ENCODE measurements at places on chromosomes 2 and 18. TPM values are rescaled to one million over a fixed set of nuclear protein-coding genes. Genes with fewer than 3 reads are reported as not detected.

DNA sequence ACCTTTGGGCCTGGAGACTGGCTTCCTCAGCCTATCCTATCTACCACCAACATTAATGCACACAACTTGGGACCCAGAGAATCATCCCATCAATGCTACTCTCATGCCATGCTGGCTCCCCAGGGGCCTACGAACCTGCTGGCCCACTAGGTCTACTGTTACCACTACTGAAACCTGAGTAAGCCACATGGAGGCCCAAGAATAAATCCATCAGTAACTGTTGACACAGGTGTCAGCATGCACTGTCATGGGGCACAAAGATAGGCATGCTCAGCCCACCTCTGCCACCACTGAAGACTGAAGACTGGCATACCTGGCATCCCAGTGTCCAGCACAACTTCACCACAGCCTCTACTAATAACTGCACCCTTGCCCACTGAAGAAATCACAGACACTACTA, 71.1 kb upstream of the ACVR1C start:
- DNase-seq, result no peak

- DNase-seq, result peak; percentile 25
Measured at GRCh38 chr18:76686737-76687231, 135.6 kb upstream of the ZNF236 start.

DNA sequence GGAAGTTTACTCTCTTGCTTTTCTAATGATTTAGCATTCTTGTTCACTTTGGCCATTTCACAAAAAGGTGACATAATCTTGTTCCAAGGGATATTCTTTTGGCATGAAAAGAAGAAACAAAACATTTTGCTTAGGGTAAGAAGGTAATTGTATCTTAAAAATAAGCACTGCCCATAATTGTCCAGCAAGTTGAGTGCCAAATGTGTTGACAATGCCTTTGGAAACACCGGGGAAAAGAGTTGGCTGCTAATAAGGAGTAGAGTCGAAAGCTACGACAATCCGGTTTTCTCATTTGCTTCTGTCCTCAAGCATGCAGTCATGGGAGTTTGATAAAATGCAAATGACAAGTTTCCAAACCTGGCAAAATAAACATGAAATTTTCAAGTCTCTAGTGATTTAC, 27.3 kb downstream of the ITGAV start:
- no peak for DNase-seq

GRCh38 chr18:25815659-25816058, 274.8 kb downstream of the SS18 start:
- no peak for DNase-seq

DNA sequence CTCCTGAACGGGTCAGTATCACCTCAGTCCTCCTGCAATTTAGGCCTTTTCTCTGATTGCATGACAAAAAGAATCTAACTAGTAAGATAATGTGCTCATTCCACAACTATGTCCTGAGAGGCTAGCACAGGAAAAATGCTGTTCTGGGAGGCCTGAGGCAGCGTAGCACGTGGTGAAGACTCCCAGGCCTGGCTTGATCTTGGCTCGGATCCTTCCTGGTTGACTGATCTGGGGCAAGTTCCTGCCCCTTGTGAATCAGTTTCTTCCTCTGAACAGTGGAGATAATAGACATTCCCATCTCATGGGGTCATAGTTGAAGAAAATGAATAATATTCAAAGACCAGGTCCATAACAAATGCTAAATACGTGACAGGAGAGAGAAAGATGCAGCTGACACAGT, 12.3 kb downstream of the FBLN7 start:
- peak; percentile 71 for DNase-seq

GRCh38 chr18:58813561-58814225, 51.0 kb upstream of the ZNF532 start:
- DNase-seq, result no peak

GRCh38 chr18:67496469-67496868, 20.1 kb downstream of the DSEL start:
- no peak for DNase-seq

GRCh38 chr18:62498616-62499262, 24.1 kb upstream of the ZCCHC2 start:
- no peak for DNase-seq

DNA sequence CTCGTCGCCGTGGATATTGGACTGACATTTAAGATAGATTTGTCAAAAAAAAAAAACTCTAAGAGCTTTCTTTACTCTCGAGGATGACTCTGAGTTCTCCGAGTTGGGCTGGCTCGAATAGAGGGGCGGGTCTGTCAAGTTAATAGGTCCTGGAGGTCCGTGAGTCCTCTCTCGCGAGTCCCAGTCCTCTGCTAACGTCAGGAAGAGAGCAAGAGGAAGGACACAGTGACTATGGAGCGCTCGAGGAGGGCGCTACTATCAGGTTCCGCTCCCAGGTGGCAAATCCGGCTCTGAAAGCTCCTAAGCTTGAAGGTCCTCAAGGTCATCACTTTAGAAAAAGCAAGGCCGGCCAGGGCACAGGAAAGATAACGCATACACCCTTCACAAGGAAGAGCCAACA, 404 bp upstream of the AKAIN1 start:
- no peak for DNase-seq

DNA sequence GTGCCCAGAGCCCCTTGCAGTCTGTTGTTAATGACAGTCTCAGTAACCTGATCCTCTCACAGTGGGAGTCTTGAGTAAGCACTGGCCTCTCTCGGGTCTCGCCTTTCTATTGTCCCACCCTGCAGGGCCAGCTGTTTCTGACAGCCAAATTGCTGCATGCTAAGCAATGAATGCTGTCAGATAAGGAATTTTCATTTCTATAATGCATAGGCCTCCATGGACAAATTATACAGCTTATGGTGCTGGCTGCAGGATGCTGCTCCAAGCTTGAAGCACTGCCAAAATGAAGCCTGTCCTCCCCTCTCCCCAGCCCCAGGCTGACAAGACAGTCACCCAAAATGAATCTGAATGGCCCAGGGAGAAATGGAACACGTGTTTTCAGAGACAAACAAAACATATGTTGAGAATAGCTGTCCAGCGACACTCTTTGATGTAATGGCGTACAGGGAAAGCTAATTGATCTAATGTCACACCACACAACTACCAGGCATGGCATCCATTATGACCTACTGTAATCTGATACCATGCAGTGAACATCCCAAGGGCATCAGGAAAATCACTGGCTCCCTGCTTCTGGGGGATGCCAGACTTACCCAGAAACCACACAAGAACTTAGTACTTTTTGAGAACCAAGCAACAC, 36.8 kb downstream of the ACVR1 start:
- DNase-seq, result peak; percentile 59

DNA sequence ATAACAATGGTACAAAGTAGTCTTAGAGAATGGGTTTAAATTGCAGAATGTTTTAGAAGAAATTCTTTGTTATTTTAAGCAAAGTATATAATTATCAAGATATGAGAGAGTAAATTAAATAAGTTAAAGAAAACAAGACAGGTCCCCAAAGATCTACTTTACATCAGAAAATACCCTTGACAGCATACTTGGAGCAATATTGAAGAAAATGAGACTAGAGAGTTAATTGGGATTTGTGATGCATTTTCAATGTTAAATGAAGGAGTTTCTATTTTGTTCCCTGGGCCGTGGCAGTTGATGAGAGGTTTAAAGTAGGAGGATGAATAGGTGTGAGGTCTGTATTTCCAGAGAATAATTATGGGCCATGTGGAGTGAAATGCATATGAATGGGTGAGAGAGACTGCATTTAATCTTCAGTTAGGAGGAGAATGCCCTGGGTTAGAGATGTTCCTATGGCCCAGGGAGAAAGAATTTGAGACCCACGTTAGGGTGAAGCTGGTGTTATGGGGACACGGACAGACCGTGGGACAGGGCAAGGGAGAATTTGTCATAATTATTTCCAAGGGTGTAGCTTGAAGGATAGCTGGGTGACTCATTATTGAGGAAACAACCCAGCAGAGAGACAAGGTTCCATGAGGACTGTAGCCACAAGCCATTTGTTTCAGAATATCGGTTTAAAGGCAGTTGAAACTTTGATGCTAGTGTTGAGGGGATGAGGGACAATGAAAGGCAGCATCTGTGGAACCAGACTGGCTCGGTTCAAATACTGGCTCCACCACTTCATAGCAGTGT, 22.7 kb downstream of the MGAT5 start:
- no peak for DNase-seq

LRP2 gene
- not detected for total RNA-seq

DSG2 gene
- 12.7 TPM for total RNA-seq

SERPINB4 gene
- total RNA-seq, result not detected

CHRND gene
- total RNA-seq, result not detected

CCDC148 gene
- total RNA-seq, result not detected

GRHL1 gene
- not detected for total RNA-seq

GPBAR1 gene
- total RNA-seq, result not detected

UBE2E3 gene
- 55.2 TPM for total RNA-seq
